ENCODE measurements at places on chromosomes 1 and 21.

- DNase-seq, result no peak
Measured at GRCh38 chr1:207140536-207140935, 36.5 kb downstream of the C4BPA start.

DNA sequence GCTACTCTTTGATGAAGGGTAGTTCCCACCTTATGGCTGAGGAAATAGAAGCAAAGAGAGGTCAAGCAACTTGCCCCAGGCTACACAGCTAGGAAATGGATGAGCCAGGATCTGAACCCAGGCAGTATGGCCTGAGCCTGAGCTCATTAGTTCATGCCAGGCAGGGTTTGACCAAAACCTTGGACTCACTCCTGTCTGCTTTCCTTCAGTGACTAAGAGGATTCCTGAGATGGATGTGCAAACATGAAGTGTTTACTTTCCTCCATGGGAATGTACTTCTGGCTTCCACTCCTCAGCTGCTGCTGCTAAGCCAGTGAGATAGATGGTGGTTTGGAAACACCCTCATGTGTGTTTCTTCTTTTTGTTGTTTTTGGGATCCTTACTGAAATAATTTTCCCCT, 35.1 kb upstream of the ERRFI1 start:
- DNase-seq, result peak; percentile 40

DNA sequence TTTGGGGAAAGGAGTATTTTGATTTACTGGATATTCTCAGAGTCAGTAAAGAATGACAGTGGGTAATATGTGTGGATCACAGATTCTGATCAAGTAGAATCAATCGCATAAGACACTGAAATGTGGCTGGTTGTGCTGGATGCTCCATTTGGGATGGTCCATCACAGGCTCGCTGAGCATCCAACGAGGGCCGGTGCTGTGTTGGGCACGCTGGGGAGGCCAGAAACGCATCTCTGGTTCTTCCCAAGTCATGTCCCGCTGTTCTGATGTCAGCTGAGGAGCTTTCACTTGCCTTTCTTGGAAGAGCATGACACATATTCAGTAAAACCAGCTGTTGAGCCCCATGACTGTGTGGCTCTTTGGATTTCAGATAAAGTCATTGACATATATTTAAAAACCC, 72.0 kb downstream of the UMODL1 start:
- no peak for DNase-seq

DNA sequence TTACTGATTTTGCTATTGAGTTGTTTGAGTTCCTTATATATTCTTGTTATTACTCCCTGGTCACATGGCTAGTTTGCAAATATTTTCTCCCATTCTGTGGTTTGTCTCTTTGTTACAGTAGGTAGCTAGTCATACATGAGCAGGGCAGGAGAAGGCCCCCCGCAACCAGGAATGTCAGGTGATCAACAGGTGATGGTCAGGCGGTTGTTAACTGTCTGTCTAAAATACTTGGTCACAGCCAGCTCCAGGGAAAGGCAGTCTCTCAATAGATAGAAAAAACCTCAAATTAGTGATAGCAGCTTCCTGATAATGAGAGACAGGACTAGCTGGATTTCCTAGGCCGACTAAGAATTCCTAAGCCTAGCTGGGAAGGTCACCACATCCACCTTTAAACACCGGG, 217.9 kb downstream of the RHOU start:
- DNase-seq, result no peak

- DNase-seq, result peak; percentile 73
Measured at GRCh38 chr21:37686991-37687810, 229.1 kb downstream of the KCNJ6 start.

DNA sequence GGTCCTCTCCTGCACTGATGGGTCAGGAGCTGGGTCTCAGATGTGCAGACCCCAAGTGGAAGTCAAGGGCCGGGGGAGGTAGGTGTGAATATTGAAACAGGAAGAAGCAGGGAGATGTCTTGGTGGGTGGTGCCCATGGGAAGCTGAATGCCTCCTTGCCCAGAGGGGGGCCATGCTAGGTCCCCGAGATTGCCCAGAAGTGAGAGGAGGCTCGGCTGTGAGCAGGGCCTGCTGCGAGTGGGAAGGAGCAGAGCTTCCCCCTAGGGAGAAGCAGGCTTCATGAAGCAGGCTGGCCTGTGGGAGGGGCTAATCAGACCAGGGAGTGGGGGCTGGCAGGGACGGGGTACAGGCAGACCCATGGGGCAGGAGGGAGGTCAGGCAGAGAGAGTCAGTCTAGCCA, 87.6 kb downstream of the ACTL8 start:
- no peak for DNase-seq
